ENCODE measurements at places on chromosomes 1 and 21.

- no peak for DNase-seq
Measured at GRCh38 chr1:55781944-55782482, 566.8 kb upstream of the USP24 start.

DNA sequence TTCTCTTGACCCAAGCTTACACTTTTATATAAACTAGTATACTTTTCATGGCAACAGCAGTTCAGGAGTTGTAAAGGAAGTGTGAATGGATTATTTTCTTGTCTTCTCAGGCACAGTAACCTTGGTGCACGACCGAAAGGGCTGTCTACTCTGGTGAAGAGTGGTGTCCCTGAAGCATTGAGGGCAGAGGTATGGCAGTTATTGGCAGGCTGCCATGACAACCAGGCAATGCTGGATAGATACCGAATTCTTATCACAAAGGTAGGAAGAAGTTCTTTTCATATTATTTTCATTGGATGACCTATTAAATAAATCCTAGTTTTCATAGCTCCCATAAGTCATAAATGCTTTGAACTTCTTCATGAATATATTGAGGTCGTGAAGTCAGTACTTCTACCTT lies 53.9 kb upstream of the GPR52 start:
- DNase-seq: no peak

GRCh38 chr1:213513006-213513405 lies 462.0 kb downstream of the RPS6KC1 start:
- no peak for DNase-seq

GRCh38 chr1:26361605-26362122 lies 7.7 kb upstream of the CRYBG2 start:
- no peak for DNase-seq

DNA sequence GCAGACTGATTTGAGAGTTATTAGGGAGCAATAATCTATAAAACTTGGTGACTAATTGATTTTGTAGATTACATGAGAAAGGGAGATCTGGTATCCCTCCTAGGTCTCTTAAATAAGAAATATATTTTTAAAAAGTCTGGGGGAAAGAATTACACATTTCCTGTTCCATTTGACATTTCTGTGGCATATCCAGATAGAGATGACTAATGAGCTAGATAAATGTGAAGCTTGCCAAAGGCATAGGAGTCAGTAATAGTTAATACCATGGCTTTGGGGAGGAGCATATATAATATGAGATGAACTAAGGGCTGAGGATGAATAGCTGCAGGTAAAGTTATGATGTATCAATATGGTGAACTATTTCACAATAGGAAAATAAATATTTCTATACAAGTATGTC lies 663.7 kb downstream of the PTPRC start:
- no peak for DNase-seq

DNA sequence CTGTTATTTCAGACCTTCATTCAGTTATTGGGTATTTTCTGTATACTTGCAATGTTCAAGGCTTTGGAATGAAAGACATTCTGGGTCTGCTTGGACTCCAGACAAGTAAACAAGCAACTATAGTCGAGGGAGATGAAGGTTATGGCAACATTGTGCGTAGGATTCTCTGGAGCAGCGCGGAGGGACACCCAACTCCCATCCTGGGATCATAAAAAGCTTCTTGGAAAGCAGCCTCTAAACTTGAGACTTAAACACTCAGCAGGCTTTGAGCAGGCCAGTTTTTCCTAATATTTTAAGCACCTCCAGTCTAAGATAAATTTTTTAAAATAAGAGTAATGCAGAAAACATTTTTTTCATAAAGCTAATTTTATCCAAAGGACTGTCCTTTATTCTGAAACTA lies 7.6 kb upstream of the LYST start:
- DNase-seq: no peak

GRCh38 chr1:158289811-158290210 lies at the start of gene CD1C:
Gene CD1C (plus strand): TSS chr1:158289923. CDS start chr1:158290065, 142 bp downstream.
- DNase-seq: no peak

DNA sequence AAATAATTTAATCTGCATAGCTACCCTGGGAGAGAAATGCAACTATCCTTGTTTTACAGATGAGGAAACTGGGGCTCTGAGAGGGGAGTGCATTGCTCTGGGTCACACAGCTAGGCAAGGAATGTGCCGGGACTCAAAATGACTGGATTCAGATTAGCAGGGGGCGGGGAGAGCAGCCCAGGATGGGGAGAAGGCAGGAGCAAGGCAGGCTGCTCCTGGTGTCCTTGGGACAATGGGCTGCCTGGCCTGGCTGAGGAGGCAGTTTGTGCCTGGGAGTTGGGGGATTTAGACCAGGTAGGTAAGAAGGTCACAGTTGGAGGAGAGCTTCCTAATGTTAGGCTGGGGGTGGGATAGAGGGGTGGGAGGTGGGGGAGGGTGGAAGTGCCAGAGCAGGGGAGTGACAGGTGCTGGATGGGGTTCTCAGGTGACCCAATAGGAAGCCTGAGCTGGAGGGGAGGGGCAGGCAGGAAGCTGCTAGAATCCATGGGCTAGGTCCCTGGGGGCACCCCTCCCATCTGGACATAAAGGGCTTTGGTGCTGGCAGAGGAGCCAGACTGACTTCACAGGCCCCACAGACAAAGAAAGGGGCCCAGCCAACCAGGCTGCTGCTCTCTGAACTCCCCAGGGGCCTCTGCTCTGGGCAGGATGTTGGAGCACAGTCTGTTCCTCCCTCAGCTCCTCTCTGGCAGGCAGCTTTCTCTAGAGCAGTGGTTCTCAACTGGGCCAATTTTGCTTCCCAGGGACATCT lies 29.0 kb downstream of the TRIM62 start:
- DNase-seq: no peak

DNA sequence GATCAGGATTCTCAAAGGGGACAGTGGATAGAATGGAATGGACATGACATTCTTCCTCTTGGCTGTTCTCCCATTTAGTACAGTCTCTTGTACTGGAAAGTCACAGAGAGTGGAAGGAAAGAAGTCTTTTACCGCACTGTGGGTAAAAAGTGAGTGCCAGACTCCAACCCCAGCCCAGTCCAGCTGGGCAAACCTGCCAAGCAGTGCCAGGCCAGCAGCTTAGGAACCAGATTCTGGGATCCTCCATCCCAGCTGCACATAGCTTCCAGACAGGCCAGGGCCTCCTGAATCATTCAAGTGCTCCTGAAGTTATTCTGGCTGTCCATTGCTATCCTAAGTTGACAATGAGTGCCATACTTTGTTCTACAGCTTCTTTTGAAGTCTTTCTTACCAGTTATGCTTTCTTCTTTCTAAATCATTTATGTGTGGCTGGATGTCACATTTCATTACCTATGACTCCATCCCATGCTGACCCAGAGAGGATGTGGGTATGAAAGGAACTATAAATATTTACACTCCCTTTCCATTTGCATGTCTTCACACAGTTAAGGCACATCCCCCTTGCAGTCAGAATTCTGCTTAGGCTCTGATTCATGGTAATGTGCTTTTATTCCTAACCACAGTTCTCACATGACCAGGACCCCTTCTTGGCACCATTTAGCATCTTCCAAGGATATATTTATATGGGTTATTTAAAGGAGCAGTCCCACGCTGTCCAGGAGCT lies 88.9 kb downstream of the AK5 start:
- no peak for DNase-seq

DNA sequence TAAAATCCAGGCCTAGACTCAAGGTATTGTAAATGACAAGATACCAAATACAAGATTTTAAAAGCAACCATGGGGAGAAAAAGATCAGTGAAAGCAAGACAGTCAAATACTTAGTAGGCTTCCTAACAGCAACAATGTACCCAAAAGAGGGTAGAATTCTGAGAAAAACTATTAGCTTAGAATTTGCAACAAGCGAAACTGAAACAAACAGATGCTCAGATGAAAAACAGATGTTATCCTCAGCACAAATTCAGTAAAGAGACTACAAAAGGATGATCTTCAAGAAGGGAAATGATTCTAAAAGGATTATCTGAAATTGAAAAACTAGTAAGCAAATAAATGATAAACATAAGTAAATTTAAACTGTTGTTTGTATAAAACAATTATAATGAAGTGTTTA lies 40.0 kb downstream of the PDC start:
- no peak for DNase-seq

DNA sequence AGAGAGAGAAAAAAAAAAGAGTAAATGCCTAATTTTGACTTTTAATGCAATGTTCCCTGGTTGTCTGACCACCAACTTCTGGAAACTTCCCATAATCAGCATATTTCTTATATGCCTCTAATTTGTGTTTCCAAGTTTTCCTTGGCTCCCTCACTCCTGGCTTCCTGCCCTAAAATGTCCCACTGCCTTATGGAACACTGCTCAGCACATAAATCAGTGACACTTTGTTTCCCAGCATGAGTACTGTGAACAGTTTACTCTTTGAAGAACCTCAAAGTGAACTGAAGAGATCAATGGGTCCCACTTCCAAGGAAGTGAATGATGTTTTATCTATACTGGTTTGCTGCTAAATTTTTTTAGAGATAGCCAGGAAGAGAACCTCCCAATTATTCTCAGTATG lies 271.3 kb upstream of the PRMT6 start:
- no peak for DNase-seq

GRCh38 chr1:47209725-47210325 lies 20.0 kb upstream of the PDZK1IP1 start:
- DNase-seq: no peak

DNA sequence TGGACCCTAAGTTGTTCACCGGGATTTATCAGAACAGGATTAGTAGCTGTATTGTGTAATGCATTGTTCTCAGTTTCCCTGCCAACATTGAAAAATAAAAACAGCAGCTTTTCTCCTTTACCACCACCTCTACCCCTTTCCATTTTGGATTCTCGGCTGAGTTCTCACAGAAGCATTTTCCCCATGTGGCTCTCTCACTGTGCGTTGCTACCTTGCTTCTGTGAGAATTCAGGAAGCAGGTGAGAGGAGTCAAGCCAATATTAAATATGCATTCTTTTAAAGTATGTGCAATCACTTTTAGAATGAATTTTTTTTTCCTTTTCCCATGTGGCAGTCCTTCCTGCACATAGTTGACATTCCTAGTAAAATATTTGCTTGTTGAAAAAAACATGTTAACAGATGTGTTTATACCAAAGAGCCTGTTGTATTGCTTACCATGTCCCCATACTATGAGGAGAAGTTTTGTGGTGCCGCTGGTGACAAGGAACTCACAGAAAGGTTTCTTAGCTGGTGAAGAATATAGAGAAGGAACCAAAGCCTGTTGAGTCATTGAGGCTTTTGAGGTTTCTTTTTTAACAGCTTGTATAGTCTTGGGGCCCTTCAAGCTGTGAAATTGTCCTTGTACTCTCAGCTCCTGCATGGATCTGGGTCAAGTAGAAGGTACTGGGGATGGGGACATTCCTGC lies 3.9 kb upstream of the OLFML3 start:
- DNase-seq: no peak

- DNase-seq: no peak
Measured at GRCh38 chr1:16302709-16303627, 49.3 kb downstream of the FBXO42 start.

DNA sequence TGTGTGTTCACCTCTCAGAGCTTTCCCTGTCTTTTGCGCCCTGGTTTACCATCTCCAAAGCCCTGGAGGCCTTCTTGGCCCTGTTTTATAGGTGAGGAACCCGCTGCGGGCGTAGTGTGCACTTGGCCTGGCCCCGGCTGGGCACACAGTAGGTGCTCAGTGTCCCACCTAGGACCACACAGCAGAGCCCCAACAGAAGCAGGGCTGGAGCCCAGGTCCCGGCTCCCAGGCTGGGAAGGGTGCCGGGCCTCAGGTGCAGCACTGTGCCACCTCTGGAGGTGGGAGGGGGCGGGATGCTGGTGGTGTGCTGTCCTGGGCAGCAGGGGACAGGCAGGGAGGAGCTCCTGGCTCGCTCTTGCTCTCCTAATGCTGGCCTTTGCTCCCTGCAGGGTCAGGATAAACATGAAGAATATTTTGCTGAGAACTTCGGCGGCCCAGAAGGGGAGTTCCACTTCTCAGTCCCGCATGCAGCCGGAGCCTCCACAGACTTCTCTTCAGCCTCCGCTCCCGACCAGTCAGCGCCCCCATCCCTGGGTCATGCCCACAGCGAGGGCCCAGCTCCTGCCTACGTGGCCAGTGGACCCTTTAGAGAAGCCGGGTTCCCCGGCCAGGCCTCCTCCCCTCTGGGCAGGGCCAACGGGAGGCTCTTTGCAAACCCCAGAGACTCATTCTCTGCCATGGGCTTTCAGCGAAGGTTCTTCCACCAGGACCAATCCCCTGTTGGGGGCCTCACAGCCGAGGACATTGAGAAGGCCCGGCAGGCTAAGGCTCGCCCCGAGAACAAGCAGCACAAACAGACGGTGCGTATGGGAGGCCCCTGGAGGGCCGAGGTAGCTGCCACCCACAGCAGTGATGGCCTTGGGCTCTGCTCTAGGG lies 24.8 kb downstream of the COQ8A start:
- DNase-seq: no peak

GRCh38 chr1:117654493-117655219 lies 48.8 kb downstream of the TENT5C start:
- DNase-seq: no peak

DNA sequence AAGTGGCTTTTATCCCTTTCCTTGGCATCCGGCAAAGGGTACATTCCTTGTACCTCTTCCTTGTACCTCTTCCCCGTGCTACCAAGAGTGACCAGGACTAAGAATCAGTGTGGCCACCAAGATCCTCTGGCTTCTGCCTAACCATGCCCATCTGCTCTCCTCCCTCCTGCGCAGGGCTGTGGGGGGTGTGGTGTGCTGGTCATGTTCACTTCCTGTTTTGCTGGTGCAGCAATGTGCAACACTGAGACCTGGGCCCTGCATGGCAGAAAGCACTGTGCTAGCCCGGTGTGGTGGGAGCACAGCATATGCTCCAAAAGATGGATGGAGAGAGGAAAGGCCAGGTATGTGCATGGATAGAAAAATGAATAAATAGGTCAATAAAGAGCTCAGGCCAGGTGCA lies 33.3 kb upstream of the TENT5C start:
- no peak for DNase-seq

- DNase-seq: no peak
Measured at GRCh38 chr1:157505481-157506272, 46.6 kb downstream of the FCRL5 start.

- DNase-seq: no peak
Measured at GRCh38 chr1:3401585-3402257, 52.7 kb upstream of the ARHGEF16 start.

DNA sequence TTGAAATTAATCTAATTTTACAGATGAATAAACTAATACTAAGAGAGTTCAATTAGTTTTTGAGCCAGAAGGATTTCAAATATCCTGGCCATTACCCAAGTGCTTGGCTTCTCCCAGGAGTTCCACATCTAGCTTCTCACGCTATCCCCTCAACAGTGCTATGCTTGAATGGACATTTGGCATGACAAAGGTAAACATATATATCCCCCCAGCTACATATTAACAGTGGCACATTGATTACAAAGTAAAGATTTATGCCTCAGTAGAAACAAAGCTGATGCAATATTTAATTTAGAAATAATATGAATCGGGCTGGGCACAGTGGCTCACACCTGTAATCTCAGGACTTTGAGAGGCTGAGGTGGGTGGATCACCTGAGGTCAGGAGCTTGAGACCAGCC lies 434.6 kb upstream of the PRMT6 start:
- DNase-seq: no peak

DNA sequence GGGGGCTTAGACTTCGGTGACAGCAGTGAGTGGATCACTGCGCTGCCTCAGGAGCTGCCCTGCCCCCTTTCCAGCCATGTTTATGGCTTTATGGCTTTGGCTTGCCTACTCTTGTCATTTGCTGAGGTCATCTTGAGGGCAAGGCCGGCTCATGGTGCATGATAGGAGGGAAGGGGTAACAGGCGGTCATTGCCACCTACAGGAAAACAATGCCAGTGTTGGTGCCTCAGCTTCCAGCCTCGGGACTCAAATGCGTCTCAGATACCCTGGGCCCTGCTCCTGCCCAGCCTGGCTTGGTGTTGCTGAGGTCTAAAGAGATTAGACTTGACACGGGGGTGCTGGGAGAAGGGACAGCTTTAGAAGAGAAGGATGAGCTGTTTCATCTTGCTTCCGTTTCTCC lies 14.5 kb downstream of the KDF1 start:
- DNase-seq: no peak
